ENCODE measurements at places on chromosomes 11 and 22. TPM values are rescaled to one million over a fixed set of nuclear protein-coding genes. Genes with fewer than 3 reads are reported as not detected.

GLYATL1 gene
- not detected for total RNA-seq

ZNF280B gene
- total RNA-seq = 0.33 TPM

DEFB131B gene
- not detected for total RNA-seq

CYTH4 gene
- 27.3 TPM for total RNA-seq

STK33 gene
- 19.0 TPM for total RNA-seq

SAA2 gene
- total RNA-seq = not detected

CTSF gene
- 109 TPM for total RNA-seq

TSSK2 gene
- not detected for total RNA-seq
